Activated T-cell treated with anti-CD3 and anti-CD28 coated beads, Interleukin-2, amount 50 U/mL, for 4 hours (primary cell): ENCODE measurements at places on chromosomes 16 and 17.

- no peak for DNase-seq
Measured at GRCh38 chr16:8716592-8716991, 42.2 kb downstream of the ABAT start.

DNA sequence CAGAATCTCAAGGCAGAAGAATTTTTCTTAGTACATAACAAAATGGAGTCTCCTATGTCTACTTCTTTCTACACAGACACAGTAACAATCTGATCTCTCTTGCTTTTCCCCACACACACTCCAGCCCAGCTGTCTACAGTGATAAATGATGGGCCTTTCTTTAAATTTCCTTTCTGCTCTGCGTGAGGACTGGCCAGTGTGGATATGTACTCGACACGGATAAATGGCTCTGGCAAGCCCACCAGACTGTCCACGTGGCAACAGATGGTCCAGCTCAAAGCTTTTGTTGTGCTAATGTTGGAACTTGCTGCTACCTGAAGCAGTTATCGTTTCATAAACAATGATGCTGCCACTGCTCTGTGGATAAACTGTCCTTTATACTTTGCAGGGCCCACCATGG lies 410.7 kb downstream of the TMEM114 start:
- DNase-seq, result no peak

GRCh38 chr17:49993423-49994060 lies 1.5 kb downstream of the DLX3 start:
- no peak for DNase-seq

DNA sequence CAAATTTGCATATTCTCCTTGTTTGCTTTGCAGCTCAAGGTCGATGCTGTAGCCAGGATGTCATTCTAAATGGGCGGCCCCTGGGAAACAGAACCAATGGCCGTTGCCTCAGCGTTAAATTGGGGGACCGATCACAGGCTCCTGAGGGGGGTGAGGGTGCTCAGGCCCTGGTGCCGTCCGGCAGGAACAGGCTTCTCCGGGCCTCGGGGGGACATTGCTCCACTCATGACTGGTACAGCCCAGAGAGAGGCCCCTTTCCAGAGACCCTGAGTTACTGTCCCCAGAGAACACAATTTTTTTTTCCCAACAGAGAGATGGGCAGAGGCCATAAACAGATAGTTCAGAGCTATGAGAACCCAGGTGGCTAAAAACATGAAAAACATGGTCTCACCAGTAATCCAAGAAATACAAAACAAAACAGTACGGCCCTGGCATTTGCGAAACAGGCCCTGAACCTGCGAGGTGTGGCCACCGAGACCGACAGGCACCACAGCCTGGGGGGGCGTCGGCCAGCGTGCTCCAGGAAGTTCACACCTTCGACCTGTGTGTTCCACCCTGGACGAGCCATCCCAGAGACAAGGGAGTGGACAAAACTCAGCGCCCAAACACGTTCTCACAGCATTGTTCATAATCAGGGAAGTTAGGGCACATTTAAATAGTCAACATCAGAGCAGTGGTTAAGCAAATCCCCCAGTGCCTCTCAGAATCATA lies 82.8 kb downstream of the METRNL start:
- DNase-seq, result no peak

- no peak for DNase-seq
Measured at GRCh38 chr16:53821957-53822625, 118.1 kb downstream of the FTO start.

- DNase-seq, result no peak
Measured at GRCh38 chr17:210402-210801, 29.0 kb upstream of the DOC2B start.

GRCh38 chr17:36027761-36028160 lies 10.0 kb upstream of the CCL23 start:
- no peak for DNase-seq

DNA sequence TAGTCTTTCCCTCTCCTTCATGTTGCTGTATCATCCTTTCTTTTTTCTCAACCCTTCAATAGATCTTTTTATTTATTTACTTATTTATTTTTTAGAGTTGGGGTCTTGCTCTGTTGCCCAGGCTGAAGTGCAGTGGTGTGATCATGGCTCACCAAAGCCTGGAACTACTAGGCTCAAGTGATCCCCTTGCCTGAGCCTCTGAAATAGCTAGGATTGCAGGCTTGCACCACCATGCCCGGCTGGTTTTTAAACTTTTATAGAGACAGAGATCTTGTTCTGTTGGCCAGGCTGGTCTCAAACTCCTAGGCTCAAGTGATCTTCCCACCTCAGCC lies 51.7 kb downstream of the SNX29 start:
- no peak for DNase-seq

GRCh38 chr16:46961373-46962353 lies 11.8 kb downstream of the DNAJA2 start:
- no peak for DNase-seq

DNA sequence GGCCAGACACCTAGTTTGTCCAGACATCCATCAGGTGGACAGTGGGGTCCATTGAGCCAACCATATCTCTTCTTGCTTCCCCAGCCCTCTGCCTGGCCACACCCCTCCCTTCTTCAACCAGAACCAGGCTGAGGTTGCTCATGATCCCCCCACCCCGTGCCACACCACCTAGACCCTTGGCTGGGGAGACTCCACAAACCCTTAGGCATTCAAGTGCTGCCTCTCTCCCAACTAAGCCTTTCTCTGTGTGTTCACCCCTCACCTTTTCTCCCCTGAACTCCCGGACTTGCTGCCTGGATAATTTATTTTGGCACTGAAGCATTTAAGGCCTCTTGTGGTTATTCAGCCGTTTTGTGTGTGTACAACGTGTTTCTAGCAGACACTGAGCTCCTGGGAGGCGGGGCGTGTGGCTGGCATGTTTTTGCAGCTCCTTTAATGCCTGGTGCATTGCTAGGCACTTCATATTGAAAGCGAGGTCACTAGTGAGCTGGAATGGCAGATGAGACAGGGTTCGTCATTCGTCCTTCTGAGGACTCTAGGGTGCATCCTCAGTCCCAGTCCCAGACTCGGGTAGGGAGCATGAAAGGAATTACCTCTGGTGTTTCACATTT lies 28.7 kb downstream of the CACNA1G start:
- DNase-seq, result no peak

GRCh38 chr16:11128211-11129141 lies 127.5 kb downstream of the SOCS1 start:
- no peak for DNase-seq

DNA sequence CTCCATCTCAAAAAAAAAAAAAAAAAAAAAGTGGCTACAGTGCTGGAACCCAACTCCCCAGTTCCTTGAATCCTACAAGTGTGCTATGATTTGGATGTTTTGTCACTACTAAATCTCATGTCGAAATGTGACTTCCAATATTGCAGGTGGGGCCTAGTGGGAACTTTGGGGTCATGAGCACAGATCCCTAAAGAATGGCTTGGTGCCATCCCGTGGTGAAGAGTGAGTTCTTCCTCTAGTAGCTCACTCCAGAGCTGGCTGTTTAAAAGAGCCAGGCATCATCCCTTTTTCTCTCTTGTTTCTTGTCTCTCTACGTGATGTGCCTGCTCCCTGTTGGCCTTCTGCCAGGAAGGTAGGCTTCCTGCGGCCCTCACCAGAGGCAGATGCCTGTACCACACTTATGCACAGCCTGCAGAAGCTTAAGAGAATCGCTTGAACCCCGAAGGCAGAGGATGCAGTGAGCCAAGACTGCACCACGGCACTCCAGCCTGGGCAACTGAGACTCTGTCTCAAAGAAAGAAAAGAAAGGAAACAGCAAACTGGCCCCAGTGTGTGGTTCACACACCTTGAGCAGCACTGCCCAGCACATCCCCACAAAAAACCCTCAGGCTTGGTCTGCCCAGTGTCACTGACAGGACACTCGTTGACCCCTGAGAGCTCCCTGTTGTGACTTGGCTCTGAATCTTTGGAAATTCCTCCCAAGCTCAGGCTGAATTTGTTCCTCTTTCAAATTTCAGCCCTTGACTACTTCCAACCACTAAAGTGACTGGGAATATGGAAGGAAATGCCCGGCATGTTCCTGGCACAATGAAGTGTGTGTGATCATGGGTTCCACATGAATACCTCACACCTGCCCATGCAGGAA lies 3.1 kb downstream of the MT1E start:
- no peak for DNase-seq

DNA sequence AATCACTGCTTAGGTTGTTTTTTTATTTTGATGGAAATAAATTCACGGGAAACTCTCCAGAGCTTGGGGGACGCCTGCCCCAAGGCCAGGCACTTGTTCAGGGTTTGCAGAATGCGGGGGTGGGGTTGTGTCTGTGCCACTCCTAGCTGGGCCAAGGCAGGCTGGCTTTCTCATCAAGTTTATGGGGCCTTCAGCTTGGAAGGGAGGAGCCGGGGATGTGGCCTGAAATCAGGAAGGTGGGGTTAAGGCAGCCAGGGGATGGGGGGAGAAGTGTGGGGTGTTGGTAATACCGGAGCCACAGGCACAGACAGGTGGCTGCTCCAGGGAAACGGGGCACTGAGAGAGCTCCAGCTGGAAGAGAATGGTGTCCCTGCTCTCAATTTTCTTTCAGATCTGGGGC lies 1.7 kb upstream of the CHAD start:
- DNase-seq, result no peak

DNA sequence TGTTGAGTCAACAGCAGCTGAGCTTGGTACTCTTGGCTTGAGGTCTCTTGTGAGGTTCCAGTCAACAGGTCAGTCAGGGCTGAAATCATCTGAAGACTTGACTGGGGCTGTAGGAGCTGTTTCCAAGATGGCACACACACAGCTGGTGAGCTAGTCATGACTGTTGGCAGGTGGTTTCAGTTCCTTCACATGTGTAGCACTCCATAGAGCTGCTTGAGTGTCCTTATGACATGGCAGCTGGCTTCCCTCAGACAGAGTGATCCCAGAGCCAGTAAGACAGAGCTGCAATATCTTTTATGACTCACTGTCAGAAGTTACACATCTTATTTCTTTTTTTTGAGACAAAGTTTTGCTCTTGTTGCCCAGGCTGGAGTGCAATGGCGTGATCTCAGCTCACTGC lies 19.5 kb upstream of the GAS7 start:
- DNase-seq, result no peak

DNA sequence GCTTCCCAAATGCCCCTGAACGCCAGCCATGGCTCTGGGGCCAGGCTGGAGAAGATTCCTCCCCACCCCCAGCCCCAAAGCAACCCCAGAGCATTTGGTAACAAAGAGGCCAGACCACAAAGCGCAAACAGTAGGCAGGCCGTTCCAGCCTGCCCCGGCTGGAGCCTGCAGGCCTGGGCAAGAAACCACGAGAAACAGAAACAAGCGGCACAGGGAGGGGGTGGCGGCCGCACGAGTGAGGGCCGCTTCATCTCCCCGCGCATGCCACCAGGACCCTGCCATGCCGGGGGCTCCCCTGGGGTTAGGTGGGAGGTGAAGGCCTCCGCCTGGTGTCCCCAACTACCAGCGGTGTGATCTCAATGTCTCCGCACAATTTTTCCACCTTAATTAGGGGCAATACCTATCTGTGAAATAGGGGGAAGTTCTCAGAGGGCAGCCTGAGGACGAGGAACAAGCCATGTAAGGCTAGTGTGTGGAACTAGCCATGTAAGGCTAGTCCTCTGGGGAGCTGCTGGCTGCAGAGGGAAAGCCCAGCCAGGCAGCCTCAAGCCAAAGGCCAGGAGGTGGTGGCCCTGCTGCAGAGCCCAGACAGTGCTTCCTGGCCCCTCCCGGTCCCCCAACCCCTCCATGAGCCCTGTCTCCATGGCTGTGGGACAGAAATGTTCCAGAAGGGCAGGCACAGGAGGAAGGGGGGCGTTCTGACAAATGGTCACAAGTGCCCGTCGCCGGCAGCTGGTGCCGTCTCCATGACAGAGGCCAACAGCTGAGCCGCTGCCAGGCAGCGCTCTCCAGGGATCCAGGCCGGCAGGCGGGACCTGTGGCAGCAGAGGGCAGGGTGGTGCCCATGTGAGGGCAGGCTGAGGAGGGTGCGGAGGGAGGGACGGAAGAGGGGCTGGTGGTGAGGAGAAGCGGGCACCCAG lies 14.5 kb upstream of the MTSS2 start:
- DNase-seq, result no peak

DNA sequence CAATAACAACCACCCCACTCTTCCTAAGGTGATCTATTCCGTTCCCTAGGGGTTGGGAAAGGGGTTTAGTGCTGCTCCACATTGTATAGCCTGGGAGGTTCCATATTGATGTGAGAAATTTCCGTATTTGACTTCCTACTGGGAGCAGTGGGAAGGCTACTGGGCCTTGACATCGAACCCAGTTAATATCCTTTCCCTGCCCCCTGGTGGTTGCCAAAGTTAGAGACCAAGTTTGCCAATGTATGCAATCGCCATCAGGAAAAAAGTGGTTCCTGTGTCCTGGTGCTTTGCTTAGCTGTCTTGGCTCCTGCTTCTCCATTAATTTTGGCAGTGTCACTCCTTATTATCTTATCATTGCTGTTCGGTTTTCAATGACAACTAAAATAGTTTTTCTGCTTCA lies 914.9 kb downstream of the KCNJ2 start:
- DNase-seq, result no peak

DNA sequence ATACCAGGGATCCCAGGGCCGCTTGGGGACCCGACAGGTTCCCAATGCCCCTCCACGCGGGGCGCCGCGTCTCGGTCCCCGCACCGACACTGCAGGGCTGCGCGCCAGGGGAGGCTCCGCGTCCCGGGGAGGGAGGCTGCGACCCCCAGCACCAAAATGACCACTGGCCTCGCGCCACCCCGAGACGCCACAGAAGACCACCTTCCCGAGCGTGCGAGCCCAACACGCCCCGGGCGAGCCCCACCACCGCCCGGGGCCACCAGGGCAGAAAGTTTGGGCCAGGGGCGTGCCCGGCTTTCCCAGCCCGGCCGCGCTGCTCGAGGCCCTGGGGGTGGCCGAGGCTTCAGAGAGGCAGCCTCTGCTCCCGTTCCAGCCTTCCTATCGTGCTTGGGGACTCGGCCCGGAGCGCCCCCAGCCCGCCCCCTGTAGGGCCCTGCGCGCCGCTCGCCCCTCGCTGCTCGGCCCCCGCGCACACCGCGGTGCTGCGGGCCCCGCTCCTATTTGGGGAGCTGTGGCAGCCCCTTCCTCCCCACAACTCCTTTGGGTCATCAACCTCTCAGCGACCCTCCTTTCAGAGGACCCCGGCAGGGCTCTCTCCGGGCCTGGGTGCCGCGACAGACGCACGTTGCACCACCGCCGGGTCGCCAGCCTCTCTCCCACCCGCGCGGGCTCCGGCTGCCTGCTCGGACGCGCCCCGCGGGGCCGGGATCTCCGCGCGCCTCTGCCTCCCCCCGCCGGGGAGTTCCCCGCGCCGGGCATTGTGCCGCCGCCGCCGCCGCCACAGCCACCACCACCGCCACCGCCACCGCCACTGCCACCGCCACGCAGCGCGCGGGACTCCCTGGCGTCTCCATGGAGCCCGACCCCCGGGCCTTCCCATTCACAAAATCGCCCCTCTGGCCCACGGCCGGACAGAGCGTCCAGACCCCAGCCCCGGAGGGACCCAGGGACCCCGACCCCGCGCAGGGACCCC lies 892 bp downstream of the RBFOX3 start:
- no peak for DNase-seq

- no peak for DNase-seq
Measured at GRCh38 chr16:85374571-85374872, 238.6 kb upstream of the GSE1 start.
